DMS153 (cell line): ENCODE measurements at places on chromosomes 12 and 14.

DNA sequence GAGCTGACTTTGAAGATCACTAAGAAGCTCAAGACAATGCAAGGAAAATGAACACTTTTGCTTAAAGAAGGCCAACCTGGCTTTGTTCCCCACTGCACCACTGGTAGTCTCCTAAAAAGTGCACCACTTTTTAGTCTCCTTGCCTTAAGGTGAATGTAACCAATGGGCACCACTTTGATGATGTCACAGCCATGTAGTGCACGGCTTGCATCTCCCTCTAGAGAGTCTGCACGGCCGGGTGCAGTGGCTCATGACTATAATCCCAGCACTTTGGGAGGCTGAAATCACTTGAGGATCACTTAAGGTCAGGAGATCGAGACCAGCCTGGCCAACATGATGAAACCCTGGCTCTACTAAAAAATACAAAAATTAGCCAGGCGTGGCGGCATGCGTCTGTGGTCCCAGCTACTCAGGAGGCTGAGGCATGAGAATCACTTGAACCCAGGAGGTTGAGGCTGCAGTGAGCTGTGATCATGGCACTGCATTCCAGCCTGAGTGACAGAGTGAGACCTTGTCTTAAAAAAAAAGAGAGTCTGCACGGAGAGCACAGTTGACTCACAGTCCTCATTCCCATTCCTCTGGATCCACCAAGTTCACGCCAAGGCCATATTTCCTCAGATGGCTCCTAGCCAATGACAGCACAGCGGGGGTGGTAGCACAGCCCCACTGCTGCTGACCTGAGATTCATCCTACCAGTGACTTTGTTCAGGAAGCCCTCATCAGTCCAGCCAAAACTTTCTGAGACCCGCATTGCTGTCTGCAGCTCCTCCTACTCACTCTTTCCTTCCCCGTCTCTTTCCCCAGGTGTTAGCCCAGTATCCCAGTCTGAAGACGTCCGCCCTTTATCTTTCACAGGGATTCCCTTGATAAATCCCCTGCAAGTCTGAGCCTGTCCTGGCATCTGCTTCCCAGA is 16.5 kb upstream of the IFT81 start:
- no peak for DNase-seq

DNA sequence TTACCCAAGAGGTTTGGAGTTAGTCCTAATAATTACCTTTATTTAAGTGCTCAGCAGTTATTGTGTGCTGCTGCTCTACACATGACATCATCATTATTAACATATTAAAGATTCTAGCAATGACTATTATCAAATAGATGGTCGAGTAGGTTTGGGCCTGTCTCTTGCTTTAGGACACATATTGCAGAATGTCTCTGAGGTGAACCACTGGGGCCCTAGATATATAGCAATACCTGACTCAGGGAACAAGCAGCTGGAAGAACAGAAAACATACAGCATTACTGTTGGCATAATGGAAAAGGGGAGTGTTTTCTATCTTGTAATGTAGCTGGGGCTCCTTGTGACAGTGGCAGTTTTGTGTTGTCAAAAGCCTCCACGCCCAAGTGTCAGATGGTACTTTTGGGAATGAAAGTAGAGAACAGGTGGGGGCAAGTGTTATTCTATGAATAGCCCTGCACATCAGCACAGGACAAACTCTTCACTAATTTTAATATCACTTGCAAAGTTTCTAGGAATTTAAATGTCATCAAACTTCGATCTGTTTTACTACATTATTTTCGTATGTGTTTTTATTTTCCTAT is 54.6 kb downstream of the C12orf56 start:
- DNase-seq, result no peak

DNA sequence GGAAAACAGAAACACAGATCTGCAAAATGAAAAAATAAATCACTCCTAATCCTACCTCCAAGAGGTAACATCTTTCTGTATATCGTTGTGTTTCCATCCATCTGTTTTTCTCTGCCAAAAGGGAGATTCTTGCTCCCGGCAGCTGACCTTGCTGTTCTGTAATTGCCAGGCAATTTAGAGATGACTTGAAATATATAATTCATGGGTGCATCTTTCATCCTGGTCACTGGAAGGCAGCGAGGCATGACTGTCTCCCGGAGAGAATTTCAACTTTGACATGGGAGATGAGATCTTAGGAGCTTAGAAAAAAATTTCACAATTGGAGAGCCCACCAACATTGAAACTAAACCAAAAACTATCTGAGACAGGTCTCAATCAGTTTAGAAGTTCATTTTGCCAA is 53.0 kb downstream of the WSCD2 start:
- no peak for DNase-seq

DNA sequence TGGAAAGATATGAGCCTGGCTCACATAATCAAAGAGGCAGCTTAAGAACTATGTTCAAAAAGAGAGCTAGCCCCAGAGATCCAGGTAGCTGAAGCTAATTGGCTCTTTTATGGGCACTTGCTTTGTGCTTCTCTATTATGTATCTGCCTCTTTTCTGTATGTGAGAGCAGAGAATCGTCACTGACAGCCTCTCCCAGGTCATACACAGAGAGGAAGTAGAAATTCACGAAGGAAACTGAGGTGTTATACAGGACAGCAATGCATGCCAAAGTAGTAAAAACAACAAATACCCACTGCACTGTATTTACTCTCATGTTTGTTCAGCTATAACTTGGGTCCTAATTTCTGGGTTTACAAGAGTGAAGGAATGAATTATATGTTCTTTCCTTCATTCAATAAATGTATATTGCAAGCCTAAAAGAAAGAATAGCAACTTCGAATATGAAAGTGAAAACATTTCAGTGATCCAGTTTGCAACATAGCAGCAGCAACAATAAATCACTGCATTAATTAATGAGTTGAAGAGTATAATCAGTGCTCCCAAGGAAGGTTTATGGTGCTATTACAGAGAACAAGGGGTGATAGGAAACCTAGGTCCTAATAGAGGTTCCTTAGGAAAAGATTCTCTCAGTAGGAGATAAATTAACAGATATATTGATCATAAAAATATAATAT is 47.1 kb upstream of the ATXN7L3B start:
- DNase-seq, result peak; percentile 74

GRCh38 chr12:2960996-2961616 is 1.9 kb downstream of the TEAD4 start:
- DNase-seq, result no peak

DNA sequence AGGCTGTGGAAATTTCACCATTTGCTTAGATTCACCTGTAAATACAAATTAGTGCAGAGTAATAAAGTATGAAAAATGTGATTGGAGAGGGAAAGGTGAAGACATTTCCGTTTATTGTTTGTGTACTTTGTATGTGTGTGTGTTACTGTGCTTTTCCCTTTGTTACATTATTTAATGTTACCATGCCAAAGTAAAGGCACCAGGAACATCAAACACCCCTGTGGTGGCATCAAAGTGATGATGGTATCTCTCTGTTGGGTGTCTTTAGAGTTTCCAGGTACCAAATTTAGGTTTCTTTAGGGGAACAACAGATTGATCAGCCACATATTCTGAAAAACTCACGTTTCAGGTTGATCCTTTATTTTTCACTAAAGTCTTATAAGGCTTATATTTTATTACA is 189.0 kb upstream of the FBXO33 start:
- no peak for DNase-seq

DNA sequence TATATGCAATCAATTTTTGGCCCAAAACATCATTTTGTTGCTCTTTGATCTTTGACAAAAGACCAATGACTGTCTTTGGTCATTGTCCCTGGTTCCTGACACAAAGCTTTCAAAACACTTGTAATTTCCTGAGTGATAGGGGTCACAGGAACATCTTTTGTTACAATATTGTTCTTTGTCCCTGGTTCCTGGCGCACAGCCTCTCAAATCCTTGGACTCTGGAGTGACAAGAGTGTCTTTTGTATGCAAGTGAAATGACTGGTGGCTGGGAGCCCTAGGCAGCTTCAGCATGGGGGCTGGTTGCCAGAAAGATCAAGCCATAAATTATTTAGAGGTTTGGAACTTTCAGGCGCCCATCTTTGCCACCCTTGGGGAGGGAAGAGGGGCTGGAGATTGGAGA is 53.9 kb downstream of the DNAH10 start:
- DNase-seq, result no peak

GRCh38 chr12:116194935-116195431 is 82.5 kb downstream of the MED13L start:
- DNase-seq, result no peak

- DNase-seq, result peak; percentile 76
These were observed 155.4 kb upstream of the PDE3A start for GRCh38 chr12:20212658-20213555.

DNA sequence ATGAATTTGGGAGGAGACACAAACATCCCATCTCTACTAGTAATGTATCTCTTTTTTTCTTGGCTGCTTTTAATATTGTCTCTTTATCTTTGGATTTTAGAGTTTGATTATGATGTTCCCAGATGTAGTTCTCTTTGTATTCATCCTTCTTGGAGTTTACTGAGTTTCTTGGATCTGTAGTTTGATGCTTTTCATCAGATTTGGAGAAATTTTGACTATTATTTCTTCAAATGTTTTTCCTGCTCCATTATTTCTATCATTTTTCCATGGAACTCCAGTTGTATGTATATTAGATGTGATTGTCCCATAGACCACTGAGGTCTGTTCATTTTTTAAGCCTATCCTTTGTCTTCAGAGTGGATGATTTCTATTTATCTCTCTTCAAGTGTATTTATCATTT is 90.7 kb upstream of the ARHGAP5 start:
- DNase-seq, result no peak

DNA sequence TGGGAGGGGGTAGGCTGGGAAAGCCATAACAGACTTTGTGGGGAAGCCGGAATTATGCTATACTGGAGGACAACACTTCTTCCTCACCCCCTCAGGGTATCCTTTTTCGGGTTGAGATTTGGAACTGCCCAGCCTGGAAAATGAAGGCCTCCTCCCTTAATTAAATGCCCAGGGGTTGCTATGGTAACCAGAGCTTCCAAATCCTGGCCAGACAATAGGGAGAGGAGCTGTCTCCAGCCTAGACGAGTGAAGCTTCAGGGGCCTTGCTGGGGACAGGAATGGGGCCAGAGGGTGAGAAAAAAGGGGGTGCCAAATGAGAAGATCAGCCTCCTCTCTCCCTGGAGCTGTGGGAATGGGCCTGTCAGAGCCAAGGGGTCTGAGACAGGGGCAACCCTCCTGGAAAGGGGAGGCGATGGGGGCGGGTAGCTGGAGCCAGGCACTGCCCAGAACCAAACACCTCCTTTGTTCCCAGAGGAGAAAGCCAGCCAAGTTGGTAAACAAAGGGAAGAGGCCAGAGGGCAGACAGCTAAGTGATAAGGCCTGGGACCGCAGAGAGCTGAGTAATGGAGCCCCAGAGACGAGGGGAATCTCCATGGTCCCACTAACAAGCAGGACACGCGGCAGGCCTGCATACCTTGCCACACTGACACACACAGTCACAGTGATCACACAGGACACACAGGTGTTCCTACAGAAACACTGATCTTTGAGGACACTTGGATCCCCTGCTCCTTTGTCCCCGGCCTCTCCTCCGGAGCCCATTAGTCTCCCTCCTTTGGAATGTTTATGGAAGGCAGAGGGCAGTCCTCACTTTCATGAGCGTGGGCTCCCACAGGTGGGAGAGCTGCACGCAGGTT is 17.9 kb upstream of the RND1 start:
- DNase-seq, result no peak

DNA sequence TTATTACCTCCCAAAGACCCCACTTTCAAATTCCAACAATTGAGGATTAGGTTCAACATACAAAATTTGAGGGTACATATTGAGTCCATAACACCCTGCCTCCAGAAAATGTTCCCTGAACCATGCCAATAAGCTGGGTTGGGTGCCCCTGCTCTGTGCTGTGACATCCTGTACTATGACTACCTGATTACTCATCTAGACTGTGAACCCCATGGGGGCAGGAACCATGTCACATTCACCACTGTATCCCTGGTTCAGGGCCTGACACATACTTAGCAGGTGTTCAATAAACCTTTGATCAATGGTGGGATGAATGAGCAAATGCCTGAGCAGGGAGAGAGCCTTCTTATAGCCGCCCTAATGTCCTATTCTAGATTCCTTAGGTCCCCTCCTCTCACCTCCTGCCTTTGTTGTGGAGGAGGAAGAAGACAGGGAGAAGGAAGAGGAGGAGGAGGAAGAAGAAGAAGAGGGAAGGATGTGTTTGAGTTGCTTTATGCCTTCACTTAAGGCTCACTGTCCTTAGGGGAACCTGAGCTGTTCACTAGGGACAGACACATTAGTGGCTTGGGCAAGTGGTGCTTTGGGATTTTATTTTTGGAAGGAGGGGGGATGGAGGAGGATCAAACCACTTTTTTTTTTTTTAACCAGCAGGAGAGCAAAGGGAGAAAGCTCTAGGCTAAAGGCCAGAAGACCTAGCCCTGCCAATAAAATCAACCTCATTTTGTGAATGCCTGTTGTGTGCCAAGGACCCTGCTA is 21.3 kb downstream of the GPR68 start:
- DNase-seq, result no peak

DNA sequence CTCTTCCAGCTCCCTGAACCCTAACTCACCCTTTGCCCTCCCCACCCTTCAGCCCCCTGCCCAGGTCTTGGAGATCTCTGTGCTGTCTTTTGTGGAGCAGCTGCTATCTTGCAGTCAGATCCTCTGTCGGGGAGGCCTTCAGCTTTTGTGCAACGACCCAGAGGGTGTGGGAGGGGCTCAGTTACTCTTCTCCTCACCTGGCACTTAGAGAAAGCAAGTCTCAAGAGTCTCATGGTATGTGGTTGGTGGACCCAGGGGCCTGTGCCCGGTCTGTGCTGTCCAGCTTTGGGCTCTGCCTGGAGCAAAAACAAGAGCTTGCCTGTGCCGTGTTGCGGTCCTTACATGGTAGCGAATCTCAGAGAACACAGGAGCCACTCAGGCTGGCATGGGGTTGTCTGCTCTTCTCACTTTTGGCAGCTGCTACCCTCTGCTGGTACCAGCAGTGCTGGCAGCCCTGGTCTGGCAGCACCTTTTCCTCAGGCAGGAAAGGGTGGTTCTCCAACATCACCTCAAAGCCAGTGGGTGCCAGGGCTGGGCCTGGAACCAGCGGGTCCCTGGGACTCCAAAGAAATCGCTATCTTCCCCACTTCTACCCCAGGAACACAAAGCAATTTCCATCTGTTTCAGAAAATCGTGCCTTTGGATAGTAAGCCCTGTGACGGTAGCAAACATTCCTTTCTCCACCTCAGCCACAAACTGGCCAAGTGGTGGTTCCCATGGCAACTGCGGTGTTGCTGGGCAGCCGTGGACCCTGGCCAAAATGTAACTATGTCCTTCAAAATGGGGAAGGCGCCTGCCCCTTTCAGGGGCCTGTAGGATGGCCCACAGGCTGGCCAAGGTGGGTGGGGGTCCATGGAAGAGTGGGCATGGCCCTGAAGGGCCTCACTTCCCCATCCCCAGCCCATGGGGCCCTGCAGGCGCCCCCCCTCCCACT is 90.0 kb downstream of the RIN3 start:
- peak; percentile 18 for DNase-seq
